ENCODE measurements at places on chromosomes 11 and 22.

DNA sequence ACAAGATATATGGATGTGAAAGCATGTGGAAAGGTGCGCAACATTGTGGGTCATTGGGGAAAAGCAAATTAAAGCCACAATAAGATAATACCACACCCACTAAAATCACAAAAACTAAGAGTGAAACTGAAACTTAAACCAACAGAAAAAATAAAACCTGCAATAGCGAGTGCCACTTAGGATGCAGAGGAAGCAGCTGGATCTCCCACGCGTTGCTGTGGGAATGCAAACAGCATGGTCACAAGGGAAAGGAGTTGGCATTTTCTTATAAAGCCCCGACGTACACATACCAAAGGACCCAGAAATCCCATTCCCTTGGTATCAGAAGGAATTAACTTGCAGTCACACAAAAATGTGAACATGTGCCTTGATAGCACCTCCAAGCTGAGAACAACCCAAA lies 712.0 kb downstream of the TBC1D22A start:
- DNase-seq = no peak

- no peak for DNase-seq
Observed at GRCh38 chr11:70251659-70252321, 18.7 kb upstream of the PPFIA1 start.

- no peak for DNase-seq
Observed at GRCh38 chr11:108592591-108593213, 866 bp downstream of the EXPH5 start.

GRCh38 chr11:130314184-130314749 lies 450 bp downstream of the ZBTB44 start:
- peak; percentile 71 for DNase-seq

DNA sequence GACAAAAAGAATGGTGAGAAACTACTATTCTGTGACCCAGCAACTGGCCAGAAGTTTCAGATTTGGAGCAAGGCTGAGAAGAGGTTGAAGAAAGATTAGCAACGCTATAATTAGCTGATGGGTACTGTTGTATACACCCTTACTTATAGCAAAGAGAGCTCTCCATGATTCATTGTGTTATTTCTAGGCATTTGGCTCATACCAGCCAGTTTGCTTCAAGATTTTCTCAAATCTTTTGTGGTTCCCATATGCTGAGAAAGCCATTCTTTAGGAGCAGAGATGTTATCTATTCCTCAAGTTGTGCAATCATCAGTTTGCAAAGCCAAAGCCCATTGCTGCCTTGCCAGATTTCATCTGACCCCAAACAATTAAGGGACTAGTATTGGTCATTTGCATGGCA lies 179.4 kb downstream of the ETS1 start:
- no peak for DNase-seq

DNA sequence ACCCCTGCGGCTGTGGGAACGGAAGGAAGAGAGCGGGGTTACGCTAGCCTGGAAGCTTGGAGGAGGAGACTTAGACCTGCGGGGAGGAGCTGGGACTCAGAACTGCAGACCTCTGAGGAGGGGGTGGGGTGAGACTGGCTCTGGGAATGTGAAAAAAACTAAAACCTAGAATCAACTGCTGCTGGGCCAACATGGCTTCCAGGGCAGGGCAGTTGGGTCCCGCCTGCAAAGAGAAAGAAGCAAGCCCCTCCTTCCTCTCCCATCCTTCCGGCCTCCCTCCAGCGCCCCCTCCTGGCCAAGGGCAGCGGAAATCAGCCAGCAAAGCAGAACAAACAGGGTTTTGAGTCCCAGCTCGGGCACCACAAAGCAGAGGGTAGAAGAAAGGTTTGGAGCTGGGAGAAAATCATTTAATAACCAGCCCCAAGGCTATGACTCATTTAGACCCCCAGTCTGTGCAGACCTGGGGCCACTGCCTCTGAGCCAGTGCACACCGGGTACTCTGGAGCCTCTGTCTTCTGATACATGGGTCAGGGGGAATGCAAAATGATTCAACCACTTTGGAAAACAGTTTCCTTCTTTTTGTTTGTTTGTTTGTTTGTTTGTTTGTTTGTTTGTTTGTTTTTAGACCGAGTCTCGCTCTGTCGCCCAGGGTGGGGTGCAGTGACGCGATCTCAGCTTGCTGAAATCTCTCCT lies 7.3 kb upstream of the NCF4 start:
- DNase-seq = peak; percentile 13

DNA sequence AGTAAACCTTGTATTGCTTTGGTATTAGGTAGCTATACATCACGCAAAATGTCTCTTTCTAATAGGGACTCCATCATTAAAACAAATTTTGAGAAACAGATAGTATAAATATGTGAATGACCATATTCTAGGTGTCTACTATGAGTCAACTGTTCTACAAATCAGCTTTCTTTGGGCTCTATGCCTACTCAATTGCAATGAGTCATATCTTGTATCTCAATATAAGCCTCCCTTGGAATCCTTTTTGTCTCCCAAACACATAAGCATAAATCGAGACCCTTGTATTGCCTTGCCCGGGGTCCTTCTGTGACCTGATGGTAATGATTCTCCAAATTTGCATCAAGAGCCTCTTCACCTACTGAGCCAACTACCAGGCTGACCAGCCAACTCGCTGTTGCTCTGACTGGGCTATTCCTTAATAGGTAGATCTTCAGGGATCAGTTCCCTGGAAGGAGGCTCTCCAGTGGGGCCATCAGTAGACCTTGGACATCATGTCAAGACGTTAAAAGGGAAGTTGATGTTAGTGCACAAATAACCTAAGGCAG lies 22.2 kb downstream of the BLID start:
- DNase-seq = no peak

GRCh38 chr11:111797145-111797581 lies 31.0 kb upstream of the PPP2R1B start:
- DNase-seq = no peak

DNA sequence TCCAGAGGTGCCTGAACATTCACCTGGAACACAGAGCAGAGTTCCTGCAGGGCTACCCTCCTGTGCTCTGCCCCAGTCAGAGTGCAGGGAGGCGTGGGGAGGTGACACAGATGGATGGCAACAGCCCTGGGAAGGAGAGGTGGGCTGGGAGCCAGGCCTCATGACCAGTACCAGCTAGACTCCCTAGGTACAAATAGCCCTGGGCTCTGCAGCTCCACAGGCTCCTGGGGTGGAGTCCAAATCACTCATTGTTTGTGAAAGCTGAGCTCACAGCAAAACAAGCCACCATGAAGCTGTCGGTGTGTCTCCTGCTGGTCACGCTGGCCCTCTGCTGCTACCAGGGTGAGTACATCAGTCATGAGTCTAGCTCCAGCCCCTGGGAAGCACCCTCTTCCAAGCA lies at the start of gene SCGB1D2:
Gene SCGB1D2 (plus strand): TSS at position 219 of the 400 bp plus-strand sequence. CDS start 69 bp downstream, at position 288.
- peak; percentile 26 for DNase-seq

DNA sequence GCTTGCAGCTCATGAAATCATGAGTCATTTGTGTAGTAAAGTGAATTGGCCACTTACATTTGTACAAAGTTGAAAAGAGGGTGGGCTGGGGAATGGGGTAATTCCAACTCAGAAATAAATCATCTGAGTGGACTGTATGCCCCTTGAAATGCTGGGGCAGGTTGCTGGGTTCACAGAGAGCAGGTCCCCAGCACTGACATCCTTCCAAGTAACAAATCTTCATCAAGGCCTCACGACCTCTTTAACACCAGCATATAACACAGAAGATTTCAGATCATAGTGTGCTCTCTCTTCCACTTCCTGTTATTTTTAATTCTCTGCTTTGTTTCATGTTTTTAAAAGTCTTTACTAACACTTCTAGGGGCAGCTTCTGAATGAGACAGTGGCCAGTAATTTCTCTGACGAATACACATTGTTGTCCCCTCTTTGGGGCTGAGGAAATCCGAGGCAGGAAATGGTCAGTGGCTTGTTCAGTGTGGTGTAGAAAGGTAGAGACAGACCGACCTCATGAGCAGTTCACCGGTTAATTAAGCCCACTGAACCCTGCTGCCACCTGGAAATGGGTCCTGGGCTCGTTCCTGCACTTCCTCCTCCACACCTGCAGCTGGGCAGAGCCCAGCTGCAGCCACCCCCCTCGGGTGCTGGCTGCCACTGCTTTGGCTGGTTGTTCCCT lies 127.7 kb downstream of the MAML2 start:
- DNase-seq = no peak

- DNase-seq = no peak
Observed at GRCh38 chr11:67534070-67534679, 10.9 kb upstream of the CABP2 start.

- no peak for DNase-seq
Observed at GRCh38 chr11:13207665-13208594, 69.7 kb upstream of the BMAL1 start.

DNA sequence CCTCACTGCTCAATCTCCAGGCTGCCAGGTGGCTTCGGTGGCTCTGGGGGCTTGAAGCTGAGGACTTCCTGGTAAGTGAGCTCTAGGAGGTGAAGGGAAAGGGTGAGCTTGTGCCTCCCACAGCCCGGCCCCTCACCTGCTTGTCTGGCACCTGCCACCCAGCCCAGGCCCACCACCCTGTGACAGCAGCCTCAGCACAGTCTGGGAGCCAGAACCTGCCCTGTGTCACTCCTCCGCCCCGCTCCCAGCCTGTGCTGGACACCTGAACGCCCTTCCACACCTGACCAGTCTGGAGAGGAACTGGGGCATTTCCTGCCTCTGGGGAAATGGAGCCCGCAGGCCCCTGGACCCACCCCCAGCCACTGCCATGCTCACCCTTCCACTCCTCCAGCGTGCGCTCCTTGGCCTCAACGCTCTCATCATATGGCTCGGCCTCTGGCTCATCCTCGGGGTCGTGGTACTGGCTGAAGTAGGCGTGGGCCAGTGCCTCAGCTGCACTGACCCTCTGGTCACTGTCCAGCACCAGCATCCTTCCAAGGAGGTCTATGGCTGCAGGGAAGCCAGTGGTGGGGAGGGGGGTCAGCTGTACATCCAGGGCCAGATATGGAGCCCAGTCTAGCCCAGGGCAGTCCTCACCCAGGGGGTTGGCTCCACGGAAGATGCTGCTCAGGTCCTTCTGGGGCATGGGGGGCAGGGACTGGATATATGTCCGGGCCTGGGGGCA lies 3.6 kb upstream of the MAPK12 start:
- no peak for DNase-seq

DNA sequence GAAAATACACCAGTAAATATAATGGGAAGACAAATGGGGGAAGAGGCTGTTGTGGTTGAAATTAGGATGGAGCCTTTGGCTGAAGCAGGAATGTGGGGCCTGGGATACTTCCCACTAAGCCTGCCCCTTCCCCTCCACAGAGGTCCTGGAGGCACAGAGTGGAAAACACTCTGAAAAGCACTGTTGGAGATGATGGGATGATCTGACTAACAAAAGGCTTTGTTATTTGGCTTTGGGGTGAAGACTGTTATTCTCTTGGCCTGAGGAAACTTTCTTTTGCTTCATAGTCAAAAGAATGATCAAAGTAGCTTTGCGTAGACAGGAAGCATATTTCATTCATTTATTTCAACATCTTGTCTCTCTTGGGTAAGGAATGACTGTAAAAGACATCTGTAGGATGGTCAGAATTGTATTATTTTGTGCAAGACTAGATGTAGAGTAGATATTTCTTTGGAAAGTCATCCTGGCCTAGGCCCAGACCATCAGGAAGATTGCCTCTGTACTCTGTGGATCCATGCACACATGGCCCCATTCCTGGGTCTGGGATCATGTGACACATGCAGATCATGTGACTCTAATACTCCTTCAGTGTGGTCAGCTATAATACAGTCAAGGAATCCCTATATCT lies 111.4 kb downstream of the SPON1 start:
- DNase-seq = no peak

DNA sequence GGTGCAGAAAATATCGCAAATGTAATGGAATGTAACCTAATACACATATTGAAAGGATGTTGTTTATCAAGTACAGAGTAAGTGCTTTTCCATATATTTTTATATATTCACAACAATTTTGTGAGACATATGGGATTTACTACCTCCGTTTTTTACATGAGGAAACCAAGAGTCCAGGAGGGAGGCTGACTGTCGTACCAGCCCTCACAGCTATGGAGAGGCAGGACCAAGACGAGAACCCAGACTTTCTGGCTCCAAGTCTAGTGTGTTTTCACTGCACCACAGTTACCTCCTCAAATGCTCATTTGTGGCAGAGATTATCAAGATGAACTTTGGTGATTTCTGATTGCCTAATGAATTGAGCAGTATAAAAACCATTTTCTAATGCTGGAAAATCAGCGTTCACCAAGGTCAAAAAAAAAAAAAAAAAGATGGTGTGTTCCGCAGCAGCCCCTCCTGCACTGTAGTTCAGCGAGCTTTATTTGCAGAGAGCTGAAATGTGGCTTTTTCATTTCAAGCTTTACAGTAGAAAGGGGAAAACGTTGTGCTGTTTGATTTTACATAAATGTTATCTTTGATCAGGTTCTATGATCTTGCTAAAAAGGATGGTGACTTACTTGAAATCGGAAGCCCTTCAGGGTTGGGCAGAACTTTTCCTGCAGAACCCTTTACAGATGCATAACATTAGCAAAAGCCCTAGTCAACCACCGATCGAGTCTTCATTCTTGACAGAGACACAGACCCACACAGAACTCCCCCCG lies 44.7 kb upstream of the WEE1 start:
- DNase-seq = no peak

DNA sequence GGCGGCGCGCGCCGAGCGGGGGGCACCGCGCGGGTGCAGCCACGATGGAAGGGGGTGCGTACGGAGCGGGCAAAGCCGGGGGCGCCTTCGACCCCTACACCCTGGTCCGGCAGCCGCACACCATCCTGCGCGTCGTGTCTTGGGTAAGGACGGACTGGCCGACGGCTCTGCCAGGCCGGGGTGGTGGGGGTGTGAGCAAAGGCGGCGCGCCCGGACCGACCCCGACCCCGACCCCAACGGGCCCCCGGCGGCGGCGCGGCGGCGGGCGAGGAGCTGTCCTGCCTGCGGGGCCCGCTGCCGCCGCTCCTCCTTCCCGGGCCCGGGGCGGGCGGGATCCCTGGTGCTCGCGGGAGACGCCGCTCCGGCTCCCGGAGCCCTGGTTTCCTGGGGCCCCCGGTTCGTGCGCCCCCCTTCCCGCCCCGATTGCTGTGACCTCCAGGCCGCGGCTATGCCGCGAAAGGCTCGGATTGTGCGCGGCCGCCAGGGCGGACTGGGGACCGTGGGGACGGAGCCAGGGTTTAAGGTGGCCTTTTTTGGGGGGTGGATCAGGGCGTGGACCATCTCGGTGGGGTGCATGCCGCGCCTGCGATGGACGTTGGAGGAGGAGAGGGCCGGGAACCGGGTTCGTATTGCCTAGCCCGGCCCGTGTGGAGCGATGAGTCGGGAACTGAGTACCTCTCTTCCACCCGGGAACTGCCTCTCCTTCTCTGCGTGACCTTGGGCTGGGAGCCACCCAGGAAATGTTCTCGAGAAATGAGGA lies at the start of gene SYNGR1:
Gene SYNGR1 (plus strand): TSS at position 25 of the 760 bp plus-strand sequence. CDS start 20 bp downstream, at position 45.
- DNase-seq = no peak

GRCh38 chr11:119520400-119520799 lies 97.4 kb upstream of the THY1 start:
- DNase-seq = no peak

- DNase-seq = no peak
Observed at GRCh38 chr11:35927682-35928081, 16.2 kb upstream of the LDLRAD3 start.

Measured in C1 segment of cervical spinal cord (tissue), 14 donors.